ENCODE measurements at places on chromosomes 4 and X.

GRCh38 chr4:1594871-1595788 lies 89.0 kb downstream of the FAM53A start:
- no peak for DNase-seq

DNA sequence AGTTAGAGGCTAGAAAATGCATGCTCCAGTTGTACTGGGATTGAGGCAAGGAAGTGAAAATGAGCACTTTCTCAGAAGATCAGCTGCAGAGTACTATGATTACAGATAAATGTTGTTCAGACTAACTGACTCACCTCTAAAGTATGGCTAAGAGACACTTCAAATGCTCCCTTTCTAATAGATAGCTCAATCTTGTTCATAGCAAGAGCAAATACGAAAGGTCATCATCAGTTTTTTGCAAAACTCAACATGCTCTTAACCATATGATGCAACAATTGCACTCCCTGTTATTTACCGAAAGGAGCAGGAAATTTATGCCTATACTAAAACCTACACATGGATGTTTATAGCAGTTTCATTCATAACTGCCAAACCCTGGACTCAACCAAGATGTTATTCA lies 838.4 kb upstream of the INTU start:
- no peak for DNase-seq

- DNase-seq = no peak
Observed at GRCh38 chrX:56986138-56986537, 9.2 kb downstream of the SPIN3 start.

- no peak for DNase-seq
Observed at GRCh38 chr4:169159624-169160171, 111.1 kb downstream of the SH3RF1 start.

DNA sequence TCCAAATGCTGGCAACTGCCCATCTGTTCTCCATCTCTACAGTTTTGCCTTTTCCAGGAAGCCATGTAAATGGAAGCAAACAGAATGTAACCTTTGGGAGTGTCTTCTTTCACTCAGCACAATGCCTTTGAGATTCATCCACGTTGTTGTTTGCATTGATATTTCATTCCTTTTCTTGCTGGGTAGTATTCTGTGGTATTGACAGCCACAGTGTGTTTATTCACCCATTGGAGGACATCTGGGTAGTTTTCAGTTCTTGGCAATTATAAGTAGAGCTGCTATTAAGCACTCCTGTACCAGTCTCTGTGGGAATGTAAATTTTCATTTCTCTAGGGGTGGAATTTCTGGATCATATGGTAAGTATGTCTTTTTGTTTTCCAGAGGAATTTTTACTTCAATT lies 194.3 kb upstream of the RPS6KA3 start:
- DNase-seq = no peak

DNA sequence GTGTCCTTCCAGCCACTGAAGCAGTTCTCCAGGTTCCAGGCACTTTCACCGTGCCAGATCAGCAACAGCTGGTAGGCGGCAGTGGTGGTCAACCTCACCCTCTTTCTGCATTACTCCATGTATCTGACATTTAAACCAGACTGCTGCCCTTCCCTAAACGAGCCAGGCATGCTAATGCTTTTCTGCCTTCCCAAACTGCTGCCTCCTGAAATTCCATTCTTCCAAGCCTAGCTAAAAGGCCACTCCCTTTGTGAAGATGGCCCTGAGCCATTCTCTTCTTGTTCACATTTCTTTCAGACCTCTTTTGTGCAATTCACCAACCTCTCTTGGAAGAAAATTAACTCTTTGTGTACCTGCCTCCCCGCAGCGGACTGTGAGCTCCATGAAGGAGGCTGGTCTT lies 73.7 kb downstream of the CHST7 start:
- no peak for DNase-seq

DNA sequence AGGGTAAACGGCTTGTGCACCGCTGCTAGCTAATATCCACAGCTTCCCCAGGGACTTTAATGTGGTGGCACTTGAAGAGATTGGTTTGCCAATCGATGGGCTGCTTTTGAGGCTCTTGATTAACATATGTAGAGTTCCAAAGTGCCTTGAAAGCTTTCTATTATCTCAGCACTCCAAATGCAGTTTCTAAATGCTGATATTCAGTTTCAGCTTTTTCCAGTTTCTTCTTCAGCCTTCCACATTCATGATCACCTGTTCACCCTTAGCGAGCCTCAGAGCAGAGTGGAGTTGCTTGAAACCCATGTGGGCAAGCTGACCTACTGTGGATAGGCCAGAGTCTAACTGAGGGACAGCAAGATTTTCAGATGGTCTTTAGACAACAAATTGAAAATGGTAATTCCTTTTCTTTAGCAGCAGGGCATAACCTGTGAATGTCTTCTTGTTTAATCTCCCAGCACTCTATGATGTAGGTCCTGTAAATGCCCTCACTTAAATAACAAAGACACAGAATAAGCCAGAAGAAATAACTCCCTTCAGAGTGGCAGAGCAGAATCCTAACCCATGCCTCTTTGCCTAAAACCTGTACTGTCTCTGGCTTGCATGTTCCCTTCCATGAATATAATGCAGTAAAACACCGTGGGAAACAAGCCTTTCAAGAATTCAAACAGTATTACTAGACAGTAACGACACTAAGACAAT lies 99.8 kb downstream of the TSPAN5 start:
- DNase-seq = no peak

GRCh38 chr4:102817021-102817605 lies 10.2 kb downstream of the UBE2D3 start:
- no peak for DNase-seq

DNA sequence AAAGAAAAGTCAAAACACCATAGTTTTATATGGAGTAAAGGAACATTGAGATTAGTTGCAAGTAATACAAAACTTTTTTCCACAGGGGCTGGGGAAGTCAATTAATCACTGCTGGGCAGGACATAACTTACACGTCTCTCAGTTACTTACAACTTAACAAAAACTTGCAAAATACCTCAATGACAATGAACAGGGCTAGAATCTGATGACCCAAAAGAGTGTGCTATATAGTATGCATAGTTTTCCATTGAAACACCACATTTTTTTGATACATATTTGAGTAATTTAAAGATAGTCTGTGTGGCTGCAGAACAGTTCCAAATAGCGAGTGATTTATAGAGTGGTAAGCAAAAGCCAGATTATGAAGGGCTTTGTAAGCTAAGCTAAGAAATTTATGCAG lies 172.3 kb upstream of the TRPC5 start:
- DNase-seq = no peak

DNA sequence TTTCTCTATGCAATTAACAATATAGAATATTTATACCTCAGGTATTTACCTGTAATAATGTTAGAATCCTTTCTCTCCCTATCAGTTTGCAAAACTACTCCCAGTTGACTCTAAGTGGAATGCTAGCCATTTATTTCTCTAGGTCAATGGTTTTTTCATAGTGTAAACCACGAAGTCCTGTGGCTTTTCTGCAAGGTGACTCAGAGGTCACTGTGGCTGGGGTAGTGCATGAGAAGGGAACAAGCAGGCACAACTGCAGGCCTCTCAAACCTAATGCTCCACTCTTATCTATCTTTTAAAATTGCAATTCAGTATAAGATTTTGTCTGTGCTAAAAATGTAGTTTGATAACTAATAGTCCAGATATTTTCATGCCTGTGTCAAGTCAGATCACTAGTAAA lies 159.4 kb downstream of the ANTXR2 start:
- DNase-seq = no peak

GRCh38 chr4:24662056-24662455 lies 77.7 kb upstream of the DHX15 start:
- no peak for DNase-seq

- DNase-seq = no peak
Observed at GRCh38 chr4:89625599-89626293, 211.2 kb downstream of the SNCA start.

- no peak for DNase-seq
Observed at GRCh38 chrX:46202733-46203514, 342.3 kb downstream of the ZNF674 start.

DNA sequence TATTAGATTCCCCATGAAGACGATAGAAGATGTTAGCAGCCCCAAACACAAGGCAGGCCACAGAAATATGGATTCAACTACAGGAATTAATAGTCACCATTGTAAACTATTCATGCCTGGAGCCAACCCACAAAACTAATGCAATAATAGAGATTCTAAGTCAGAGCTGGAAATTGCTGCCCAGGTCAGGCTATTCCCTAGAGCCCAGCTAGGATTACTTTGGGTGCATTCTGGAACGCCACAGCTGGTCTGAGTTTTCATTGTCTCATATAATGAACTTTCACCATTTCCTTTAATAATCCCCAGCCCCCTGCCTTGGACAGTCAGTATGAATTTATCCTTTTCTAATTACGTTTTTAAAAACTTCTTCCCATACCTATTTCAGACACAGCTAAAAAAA lies 252.6 kb downstream of the PAPSS1 start:
- DNase-seq = no peak

DNA sequence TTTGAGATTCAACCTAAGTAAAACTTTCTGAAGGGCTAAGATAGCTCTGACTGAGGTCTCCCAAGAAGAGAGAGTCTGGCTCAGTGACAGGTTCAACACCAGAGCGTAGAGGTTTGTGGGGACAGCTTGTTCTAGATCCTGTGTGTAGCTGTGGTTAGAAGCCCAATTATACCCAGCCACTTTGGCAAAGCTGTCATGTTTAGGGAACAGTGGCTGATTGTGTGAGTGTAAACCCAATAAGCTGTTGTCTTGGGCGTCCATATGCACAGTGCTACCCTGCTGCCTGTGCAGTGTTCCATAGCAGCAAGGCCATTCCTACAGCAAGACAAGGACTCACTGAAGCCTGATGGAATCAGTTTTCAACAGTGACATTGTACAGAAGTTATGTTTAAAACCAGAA lies 11.2 kb upstream of the SCRG1 start:
- no peak for DNase-seq

DNA sequence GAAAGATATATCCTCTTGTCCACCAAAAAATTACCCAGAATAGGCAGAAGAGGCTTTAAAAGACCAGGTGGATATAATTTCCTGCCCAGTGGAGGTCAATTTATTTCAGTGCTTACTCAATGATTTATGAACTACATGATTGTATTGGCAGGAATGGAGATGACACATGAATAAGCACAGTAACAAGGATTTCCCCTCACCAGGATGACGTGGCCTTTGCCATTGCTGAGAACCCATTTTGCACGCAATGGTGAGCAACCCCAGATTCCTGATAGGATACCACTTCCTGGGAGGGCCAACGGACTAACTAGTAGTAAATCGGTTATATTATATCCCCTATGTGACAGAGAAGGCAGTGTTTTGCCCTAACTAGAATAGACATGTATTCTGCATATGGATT lies 11.6 kb upstream of the TTC29 start:
- no peak for DNase-seq

Measured in CD4-positive, alpha-beta T cell (primary cell).